Activated CD4-positive, alpha-beta T cell treated with anti-CD3 and anti-CD28 coated beads, Interleukin-2, amount 10 ng/mL, durations not matched to agents 7 days and 5 days (primary cell): ENCODE measurements at places on chromosomes 5 and 9. TPM values are rescaled to one million over a fixed set of nuclear protein-coding genes. Genes with fewer than 3 reads are reported as not detected.

Gene SLC25A48
- total RNA-seq, result not detected

Gene LHX3
- total RNA-seq, result not detected

Gene AFAP1L1
- total RNA-seq, result not detected

DNA sequence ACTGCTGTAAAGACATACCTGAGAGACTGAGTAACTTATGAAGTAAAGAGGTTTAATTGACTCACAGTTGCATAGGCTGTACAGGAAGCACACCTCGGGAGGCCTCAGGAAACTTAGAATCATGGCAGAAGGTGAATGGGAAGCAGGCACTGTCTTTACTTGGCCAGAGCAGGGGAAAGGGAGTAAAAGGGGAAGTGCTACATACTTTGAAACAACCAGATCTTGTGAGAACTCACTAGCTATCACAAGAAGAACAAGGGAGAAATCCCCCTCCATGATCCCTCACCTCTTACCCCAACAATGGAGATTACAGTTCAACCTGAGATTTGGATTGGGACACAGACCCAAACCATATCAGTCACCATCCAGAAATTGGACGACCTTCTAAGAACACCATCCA, 1285.8 kb upstream of the CDH9 start:
- no peak for DNase-seq

- DNase-seq, result peak; percentile 12
These were observed 56.0 kb upstream of the FAM174A start for GRCh38 chr5:100479079-100479688.

- DNase-seq, result no peak
These were observed 103.5 kb downstream of the NPR3 start for GRCh38 chr5:32814620-32815019.

DNA sequence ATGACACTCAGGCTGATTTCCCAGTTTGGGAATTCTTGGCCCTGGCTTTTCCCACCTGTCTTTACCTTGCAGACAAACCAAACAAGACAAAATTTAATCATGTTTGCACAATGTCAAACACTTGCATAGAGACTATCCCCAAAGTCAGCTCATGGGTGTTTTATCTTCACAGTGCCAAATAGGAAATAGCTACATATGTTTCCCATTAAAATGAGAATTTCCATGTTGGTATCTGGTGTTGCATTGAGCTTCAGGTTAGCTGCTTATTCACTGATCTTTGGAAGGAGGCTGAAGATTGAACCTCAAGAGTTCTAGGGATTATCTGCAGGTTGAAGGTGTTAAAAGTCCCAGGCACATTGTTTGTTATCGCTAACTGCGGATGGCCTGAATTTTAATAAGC, 19.5 kb downstream of the MAP1B start:
- no peak for DNase-seq

DNA sequence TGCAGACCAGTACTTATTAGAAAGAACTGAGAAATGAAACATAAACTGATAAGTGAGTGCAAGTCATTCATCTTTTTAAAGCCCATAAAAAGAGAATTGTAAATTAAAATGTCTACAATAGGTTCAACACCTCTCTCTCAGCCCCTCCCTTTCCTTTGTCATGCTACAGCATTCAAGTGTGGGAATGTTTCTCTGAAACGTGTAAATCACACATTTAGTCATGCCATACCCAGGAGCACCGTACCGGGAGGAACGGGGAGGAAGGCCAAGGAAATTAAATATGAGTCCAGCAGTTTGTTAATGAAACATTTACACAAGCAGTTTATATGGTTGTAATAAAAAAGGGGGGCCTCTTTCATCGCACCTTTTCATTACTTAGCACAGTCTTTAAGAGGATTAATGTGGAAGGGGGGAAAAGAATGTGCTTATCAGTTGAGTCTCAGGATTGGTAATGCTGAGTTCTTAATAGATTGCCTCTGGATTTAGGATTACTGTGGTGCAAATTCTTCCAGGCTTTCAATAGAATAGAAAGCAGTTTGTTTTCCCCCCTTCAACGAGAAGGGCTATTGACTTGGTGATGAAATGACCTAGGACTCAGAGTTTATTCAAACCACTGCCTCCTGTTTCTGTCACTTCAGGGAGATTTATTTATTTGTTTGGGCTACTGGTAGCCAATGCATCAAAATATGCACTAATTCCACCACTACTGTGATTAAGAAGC, 176.0 kb upstream of the ZNF608 start:
- no peak for DNase-seq

DNA sequence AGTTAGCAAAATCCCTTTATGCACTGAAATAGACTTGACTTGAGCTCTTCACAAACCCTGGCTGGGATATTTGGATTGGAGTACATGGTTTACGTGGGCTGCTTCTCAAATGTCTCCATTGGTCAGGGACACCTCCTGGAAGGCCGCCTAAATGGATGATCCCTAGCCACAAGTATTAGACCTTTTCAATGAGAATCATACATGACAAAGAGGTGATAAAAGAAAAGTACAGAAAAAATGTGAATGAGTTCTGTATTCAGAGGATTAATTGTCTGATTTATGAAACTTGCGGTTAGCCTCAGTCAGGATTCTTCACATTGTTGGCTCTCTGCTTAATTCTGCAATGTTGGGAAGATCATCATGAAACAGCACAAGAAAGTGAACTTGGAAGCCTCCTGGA, 752.8 kb upstream of the ADAMTS16 start:
- DNase-seq, result no peak
